ENCODE measurements at places on chromosomes 11 and 22.

DNA sequence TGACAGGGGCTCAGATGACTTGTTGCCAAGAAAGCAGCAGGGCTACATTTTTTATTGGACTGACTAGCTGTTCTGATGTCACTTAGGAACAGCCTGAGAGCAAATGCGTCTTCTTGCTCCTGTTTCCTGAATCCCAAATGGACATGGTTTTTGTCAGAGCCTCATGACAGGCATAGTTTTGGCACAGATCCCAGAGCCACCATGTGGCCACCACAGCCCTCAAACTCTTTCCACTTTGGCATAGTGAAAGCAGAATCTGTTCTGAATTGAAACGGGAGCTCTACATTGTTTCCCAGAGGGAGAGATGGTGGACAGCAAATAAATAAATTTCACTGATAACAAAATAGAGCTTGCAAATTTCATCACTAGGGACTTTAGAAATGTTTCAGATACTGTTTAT, 222.2 kb downstream of the C11orf87 start:
- DNase-seq: peak; percentile 20

- DNase-seq: no peak
Measured at GRCh38 chr22:42892156-42892555, 35.1 kb upstream of the ARFGAP3 start.

- no peak for DNase-seq
Measured at GRCh38 chr11:126098204-126098769, 35.6 kb upstream of the CDON start.

DNA sequence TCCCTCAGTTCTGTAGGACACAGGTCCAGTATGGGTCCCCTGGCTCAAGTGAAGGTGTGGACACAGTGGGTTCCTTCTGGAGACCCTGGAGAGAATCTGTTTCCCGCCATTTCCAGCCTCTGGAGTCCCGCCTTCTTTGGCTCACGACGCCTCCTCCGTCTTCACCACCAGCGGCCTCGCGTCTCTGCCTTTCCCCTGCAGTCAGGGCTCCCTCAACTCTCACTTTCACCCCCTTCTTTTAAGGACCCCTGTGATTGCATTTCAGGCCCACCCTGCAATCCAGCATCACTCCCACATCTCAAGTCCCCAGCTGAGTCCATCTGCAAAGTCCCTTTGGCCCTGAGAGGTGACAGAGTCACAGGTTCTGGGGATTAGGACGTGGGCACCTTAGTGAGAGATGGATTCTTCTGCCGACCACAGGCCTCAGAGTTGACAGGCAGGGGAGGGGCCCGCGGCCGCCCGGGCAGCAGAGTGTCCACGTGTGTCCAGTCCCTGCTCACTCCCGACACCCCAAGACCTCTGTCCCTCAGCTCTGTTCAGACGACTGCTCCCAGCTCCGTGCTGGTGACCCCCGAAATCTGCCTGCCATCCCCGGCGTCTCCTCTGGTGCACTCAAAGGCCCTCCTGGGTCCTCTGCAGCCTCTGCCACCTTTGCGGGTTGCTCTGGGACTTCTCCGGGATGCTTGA, 36.9 kb upstream of the KRTAP5-7 start:
- no peak for DNase-seq

GRCh38 chr11:123069908-123070821, 8.2 kb upstream of the HSPA8 start:
- DNase-seq: no peak

Measured in hepatocyte (in vitro differentiated cells).